ENCODE measurements at places on chromosomes 2 and 18. TPM values are rescaled to one million over a fixed set of nuclear protein-coding genes. Genes with fewer than 3 reads are reported as not detected.

DNA sequence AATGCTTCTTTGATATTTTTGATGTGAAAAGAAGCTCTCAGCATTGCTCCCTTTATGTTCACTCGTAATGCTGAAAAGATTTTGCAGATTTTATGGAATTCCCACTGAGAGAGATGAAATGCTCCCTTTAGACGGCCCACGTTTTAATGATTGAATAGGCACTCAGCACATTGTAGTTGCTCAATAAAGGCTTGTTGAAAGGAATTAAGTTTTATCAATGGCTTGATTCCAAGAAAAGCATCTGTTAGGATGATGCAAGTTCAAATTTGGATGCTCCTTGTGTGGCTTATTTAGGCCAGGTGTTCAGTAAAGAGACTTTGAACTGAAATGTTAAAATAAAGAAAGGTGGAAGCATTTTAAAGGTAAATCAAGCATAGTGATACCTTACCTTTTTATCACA lies 725.1 kb downstream of the EPHA4 start:
- no peak for DNase-seq

DNA sequence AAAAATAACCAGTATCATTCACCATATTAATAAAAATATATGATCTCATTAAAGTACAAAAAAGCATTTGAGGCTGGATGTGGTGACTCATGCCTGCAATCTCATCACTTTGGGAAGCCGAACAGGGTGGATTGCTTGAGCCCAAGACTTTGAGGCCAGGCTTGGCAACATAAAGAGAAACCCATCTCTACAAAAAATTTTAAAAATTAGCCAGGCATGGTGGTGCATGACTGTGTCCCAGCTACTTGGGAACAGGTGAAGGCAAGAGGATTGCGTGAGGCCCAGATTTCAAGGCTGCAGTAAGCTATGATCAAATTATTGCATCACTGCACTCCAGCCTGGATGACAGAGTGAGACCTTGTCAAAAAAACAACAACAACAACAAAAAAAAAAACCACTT lies 75.9 kb downstream of the RAD51AP2 start:
- no peak for DNase-seq

GRCh38 chr2:152127628-152128027 lies 28.8 kb upstream of the CACNB4 start:
- no peak for DNase-seq

GRCh38 chr18:58755304-58756010 lies 84.2 kb downstream of the MALT1 start:
- DNase-seq: no peak

DNA sequence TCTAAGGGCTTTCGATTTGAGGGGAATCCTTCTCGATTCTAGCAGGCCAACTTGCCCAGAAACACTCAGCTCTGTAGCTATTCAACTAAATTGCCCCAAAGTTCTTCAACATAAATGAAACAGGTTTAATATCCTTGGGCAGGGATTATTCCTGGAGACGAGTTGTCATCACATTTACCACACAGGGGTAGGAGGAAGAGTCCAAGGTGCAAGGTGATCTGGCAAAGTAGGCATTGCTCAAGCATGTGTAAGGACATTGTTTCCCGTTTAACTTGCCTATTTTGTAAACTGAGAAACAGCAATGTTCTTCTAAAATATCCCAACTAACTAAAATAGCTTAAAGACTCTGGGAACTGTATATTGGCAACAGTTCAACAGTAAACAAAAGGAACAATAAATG lies 814.3 kb downstream of the BCL11A start:
- DNase-seq: no peak

DNA sequence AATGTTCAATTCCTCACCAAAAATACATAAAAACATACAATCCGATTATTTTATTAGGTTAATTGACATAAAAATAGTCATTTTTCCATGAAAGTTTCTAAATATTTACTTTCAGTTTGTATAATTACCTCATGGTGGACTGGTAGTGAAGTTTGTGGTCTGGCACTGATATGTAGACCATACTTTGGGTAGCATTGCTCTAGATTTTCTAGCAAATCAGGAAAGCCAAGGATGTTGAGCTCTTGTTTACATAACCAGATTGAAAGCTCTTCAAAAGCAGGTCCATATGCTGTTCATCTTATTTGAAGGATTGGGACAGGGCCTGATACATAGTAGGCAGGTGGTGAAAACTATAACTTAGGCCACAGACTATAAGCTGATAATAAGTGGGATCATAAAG lies 61.8 kb downstream of the COMMD1 start:
- no peak for DNase-seq

DNA sequence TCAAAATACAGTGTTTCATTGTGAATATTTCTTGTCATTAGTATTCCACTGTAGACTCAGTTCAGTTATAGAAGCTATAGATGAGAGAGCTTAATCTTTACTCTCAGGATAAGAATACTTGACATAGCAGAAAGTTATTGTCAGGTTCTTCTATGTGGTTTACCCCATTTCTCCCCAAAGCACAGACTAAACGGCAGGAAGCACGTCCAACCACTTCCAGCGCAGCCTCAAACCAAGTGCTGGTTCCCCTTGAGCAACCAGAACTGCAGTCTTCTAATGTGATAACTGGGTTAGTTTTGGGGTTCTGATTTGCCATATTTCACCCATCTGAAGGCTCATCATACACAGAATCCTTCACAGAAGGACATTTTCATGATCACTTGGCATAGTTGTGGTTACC lies 324.7 kb downstream of the SLC8A1 start:
- DNase-seq: no peak

DNA sequence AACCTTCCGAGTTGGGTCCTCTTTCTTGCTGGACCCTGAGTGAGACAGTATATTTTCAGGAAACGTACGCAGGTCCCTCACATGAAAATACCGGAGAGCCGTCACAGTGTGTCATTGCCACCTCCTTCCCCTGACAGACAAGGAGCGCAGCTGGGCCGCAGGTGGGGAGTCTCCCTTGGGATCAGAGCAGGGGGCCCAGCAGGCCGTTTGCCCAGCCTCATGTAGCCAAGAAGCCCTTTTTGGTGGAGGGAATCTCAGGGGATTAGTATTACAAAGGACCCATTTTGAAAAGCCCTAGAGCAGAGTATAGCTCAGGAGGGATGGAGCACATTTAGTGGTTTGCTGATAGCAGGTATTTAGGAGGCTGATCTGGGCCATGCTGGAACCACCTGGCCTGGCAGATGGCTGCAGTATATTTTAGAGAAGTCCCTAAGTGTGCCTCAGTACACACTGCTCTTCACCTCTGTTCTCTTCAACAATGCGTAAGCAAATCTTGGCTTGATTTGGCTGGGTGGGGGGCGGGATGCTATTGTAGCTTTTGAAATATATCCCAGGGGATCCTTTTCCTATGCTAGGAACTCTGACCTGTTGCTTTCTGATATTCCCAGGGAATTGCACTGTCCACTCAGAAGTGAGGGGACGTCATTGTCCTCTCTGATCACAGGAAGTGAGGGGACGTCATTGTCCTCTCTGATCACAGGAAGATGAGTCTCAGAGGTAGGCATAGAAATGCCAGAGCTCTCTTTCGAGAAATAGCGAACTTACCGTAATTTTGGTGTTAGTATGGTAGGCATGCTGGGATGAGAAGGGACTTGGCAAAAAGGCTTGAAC lies 171.9 kb downstream of the HRH4 start:
- no peak for DNase-seq

GRCh38 chr2:70541481-70542020 lies 12.1 kb downstream of the TGFA start:
- DNase-seq: no peak

- DNase-seq: no peak
Observed at GRCh38 chr2:46954951-46955571, 39.5 kb upstream of the MCFD2 start.

DNA sequence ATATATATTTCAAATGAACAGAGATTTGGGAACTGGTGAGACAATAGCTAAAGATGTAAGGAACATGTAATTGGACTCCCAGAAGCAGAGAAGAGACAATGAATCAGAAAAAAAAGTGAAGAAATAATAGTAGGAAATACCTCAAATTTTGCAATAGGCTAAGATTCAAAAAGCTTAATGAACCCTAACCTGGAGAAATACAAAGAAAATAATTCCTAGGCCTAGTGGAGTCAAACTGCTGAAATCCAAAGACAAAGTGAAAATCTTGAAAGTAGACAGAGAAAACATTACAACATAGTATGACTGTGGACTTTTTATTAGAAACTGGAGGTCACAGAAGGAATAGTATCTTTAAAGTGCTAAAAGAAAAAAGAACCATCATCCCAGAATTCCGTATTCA lies 76.7 kb downstream of the LAMA3 start:
- no peak for DNase-seq

GRCh38 chr2:85577386-85578242 lies at the start of gene VAMP8:
Gene VAMP8 (plus strand): TSS chr2:85577586. CDS start chr2:85577647, 61 bp downstream.
- DNase-seq: no peak

- DNase-seq: no peak
Observed at GRCh38 chr2:69097891-69098655, 85.1 kb downstream of the ANTXR1 start.

- DNase-seq: no peak
Observed at GRCh38 chr2:10412380-10412779, 35.7 kb downstream of the ODC1 start.

DNA sequence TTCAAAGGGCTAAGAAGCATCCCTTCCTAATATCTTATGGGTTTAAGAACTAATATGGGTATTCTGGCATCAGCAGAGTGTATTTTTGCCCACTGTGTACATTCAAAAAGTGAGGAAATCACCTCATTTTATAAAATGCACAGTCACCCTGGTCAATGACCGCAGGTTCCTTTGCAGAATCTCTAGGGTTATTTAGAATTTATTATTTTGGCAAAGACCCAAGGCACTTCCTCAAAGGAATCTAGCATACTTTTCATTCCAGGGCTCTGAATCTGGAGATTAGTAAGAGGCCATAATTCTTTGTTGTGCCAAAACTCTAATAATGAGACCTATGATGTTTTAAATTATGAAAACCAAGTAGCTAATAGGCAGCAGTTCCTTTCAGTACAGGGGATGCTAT lies 27.2 kb upstream of the CDH2 start:
- no peak for DNase-seq

- no peak for DNase-seq
Observed at GRCh38 chr2:41495050-41495449, 552.8 kb upstream of the PKDCC start.

DNA sequence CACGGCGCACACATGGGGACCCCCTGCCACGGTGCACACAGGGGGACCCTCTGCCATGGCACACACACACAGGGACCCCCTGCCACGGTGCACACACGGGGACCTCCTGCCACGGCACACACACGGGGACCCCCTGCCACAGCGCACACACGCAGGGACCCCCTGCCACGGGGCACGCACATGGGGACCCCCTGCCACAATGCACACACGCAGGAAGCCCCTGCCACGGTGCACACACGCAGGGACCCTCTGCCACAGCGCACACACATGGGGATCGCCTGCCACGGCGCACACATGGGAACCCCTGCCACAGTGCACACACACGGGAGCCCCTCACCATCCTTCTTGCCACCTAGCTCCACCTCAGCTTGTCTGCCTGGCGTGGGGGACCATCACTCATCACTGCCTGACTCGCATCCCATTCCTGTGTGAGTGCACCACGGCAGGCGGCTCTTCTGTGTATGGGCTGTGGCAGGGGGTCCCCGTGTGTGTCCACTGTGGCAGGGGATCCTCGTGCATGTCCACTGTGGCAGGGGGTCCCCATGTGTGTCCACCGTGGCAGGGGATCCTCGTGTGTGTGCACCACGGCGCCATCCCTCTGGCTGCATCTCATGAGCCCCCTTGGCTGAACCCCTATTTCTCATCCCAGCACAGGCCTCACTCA lies 206.7 kb downstream of the EIPR1 start:
- no peak for DNase-seq

GRCh38 chr2:239258248-239258647 lies 142.6 kb downstream of the HDAC4 start:
- DNase-seq: no peak

DNA sequence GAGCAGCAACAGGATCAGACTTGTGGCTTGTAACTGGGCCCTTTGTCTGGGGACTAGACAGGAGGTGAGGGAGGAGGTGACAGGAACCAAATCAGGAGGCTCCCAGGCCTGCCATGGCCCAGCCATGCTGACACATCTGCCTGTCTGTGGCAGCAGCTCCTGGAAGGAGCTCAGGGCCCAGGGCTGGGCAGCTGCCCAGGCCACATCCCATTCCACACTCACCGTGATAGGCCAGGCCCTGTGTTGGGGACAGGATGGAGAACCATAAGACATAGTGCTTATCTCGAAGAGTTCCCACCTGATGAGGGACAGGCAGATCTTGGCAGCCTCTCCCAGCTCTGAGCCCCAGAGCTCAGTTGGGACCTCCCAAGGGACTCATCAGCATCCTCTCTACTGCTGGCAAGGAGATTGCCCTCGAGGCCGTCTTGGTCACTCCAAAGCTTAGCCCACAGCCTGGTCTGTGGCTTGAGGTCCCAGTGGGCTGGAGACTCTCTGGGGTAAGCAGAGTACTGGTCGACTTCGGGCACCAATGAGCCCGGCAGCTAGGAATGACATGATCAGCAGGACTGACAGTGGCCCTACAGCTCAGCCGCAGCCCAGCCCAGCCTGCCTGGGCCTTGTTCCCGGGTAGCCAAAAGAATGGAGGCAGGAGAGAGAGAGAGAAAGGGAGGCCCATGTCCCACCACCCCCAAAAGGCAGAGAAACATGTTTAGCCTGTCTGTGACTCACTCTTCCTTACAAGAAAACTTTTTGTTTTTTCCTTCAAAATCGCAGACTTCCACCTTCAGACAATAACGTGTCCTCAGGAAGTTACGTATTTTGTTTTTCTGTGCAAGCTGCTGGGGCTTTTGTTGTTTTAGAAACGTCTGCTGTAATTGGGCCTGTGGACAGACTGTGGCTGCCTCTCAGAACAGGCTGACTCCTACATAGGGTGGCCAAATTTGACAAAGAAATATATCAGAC lies 82.1 kb downstream of the HS1BP3 start:
- no peak for DNase-seq

- DNase-seq: no peak
Observed at GRCh38 chr18:57889841-57890240, 86.7 kb upstream of the ATP8B1 start.

DNA sequence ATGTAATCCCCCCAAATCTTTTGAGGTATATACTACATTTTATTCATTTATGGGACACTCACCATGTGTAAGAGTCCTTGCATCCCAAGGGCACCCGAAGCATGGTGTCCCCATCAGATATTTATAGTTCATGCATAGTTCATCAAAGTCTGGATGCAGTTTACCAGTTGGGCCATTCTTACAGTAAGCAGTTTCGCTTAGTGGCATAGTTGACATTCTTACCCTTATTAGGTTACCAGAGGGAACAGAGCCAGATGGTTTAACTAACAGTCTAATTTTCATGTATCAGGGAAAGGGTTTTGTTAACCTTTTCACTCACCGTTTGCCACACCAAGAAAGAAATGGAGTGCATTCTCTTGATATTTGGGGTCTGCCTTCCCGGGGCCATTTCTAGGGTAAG lies 7.1 kb downstream of the ZNF407 start:
- DNase-seq: no peak

GRCh38 chr18:60739212-60739611 lies 366.6 kb upstream of the MC4R start:
- DNase-seq: no peak

- no peak for DNase-seq
Observed at GRCh38 chr2:236568922-236569572, 578 bp upstream of the ACKR3 start.

GRCh38 chr2:29064346-29064715 lies 10.0 kb downstream of the PCARE start:
- no peak for DNase-seq

GPR39 gene
- 3.4 TPM for polyA plus RNA-seq

KCNIP3 gene
- 14.6 TPM for polyA plus RNA-seq

IL1RL2 gene
- polyA plus RNA-seq: 1.00 TPM

C2orf78 gene
- not detected for polyA plus RNA-seq

AMER3 gene
- polyA plus RNA-seq: not detected

GPN1 gene
- polyA plus RNA-seq: 58.1 TPM

RASGRP3 gene
- polyA plus RNA-seq: 19.1 TPM

SPDYA gene
- 2.9 TPM for polyA plus RNA-seq

NBEAL1 gene
- 16.5 TPM for polyA plus RNA-seq

SLC25A12 gene
- 26.9 TPM for polyA plus RNA-seq

TTR gene
- 0.76 TPM for polyA plus RNA-seq
